ENCODE measurements at places on chromosomes 13 and 19. TPM values are rescaled to one million over a fixed set of nuclear protein-coding genes. Genes with fewer than 3 reads are reported as not detected.

Gene USHBP1
- total RNA-seq, result not detected

Gene RGL3
- total RNA-seq, result 0.97 TPM

Gene HIPK4
- 0.53 TPM for total RNA-seq

GRCh38 chr13:47846886-47847285, 154.2 kb downstream of the SUCLA2 start:
- no peak for DNase-seq

- DNase-seq, result no peak
These were observed 16.0 kb upstream of the SPIB start for GRCh38 chr19:50402544-50403301.

DNA sequence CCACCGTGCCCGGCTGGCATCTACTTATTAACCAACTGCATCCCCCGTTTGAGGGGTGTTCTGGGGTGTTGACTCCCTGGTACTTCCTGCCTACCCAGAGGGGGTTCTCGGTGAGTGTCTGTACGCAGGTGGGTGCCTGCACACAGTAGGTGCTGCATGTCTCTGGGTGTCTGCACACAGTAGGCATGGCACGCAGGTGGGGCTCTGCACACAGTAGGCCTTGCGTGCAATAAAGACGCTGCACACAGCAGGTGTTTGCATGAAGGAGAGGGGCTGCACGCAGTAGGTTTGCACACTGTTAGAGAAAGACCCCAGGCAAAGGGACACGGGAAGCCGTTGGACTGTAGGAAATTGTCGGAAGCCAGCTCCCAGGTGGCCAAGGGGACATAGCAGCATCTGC, 11.2 kb downstream of the GADD45B start:
- no peak for DNase-seq

DNA sequence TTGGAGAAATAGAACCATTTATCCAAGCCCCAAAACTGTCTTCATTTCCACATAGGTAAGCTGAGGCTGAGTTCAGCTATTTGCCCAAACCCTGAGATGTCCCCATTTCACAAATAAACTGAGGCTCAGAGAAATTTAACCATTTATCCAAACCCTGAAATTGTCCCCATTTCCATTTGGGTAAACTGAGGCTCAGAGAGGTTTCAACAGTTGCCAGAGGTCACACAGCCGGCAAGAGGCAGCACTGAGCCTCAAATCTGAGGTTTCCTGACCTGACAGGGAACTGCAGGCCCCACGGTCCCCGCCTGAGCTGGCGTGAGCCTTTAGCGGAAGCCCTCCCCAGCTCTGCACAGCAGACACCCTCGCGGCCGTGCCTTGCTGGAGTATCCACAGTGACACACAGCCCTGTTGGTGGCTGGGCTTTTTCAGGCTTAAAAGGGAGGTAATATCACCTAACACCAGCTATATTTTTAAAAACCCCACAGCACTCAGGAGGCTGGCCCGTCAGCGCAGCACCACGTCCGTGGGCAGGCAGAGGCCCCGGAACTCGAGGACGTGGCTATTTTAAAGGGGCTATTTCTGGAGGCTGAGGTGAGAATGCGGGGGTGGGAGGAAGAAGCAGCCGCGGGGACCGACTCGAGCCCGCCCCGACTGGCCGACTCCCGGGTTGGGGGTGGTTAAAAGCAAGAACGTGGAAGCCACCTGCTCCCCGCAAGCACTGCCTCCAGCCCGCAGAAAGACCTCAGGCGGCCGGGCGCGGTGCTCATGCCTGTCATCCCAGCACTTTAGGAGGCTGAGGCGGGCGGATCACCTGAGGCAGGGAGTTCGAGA, 18.5 kb downstream of the PTPRS start:
- DNase-seq, result no peak

- DNase-seq, result no peak
These were observed 859 bp downstream of the ZNF433 start for GRCh38 chr19:12034620-12035019.

DNA sequence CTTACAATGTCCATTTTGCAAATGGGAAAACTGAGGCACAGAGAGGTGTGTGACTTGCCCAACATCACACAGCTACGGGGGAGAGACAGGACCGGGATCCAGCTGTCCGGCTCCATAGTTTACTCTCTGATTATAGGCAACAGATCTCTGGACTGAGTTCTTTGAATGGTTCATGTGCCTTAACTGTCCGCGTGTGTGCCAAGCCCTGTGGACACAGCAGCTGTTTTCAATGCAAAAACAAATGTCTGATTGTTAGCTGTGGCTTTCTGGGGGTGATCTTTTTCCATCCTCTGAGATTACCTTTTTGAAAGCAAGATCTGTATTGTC, 94.1 kb downstream of the KL start:
- no peak for DNase-seq

- no peak for DNase-seq
These were observed 53.1 kb downstream of the ARHGAP35 start for GRCh38 chr19:46913852-46914430.

- no peak for DNase-seq
These were observed 750 bp downstream of the RAB20 start for GRCh38 chr13:110560601-110561343.
